ENCODE measurements at places on chromosomes 1 and 21. TPM values are rescaled to one million over a fixed set of nuclear protein-coding genes. Genes with fewer than 3 reads are reported as not detected.

Gene TCP10L
- polyA plus RNA-seq, result 1.00 TPM

DNA sequence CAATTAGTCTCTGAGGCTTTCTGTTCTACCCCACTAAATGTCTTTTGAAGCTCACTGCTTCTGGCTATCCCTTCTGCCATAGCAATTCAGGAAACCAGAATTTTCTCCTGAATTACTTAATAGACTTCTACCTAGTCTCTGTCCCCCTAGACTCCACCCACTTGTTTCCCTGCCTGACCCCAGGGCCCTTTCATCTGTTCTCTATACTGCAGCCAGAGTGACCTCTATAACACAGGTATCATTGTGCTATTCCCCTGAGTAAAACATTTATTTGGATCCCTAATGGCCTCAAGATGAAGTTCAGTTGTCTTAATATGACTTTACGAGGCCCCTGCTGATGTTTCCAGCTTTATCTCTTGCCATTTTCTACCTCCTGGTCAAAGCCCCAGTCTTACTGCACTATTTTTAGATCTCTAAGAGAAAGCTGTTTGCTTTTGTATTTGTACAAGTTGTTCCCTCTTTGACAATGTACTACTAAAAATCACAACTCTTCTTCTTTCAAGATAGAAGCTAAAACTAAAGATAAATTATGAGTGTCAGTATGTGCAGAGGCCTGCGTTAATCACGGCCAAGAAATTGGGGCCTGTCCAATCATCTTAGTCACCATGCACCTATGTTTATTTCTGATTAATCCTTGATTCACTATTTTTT is 54.5 kb downstream of the ATP1B1 start:
- no peaks in the 10 kb centered on the region for H3K4me1 ChIP-seq
- no peak overlapping the region for H3K27ac ChIP-seq
- peaks cover 8% of the 10 kb centered on the region for H3K36me3 ChIP-seq
- H3K27me3 ChIP-seq, result no peaks in the 10 kb centered on the region
- no peak overlapping the region for H3K4me3 ChIP-seq
- no peak for DNase-seq

DNA sequence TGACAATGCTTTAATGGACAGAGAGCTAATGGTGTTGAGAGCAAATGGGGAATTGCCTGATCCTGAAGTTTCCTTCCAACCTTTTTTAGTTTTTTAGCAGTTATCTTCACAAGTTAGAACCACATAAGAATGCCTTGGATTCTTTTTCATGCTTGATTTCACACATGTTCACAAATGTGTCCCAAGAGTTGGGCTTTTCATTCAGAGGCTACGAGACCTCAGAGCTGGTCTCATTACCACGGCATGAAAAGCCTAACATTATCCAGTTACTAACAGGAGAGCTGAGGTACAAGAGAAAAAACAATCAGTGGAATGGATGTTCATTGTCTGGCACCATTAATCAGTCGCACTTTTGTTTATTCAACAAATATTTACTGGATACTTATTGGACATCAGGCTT is 340.6 kb downstream of the ZNF326 start:
- no peak overlapping the region for H3K4me3 ChIP-seq
- DNase-seq, result no peak
- no peak overlapping the region for H3K27ac ChIP-seq
- H3K4me1 ChIP-seq, result no peaks in the 10 kb centered on the region
- no peaks in the 10 kb centered on the region for H3K36me3 ChIP-seq
- no peaks in the 10 kb centered on the region for H3K27me3 ChIP-seq

Gene HAO2
- not detected for polyA plus RNA-seq

- H3K36me3 ChIP-seq, result no peaks in the 10 kb centered on the region
- no peak for DNase-seq
- H3K27ac ChIP-seq, result no peak overlapping the region
- no peaks in the 10 kb centered on the region for H3K4me1 ChIP-seq
- no peaks in the 10 kb centered on the region for H3K27me3 ChIP-seq
Observed at GRCh38 chr1:227919906-227920305, 27.8 kb downstream of the WNT9A start.

GRCh38 chr1:95257758-95258157 is 23.7 kb downstream of the RWDD3 start:
- peaks cover 7% of the 10 kb centered on the region for H3K27me3 ChIP-seq
- H3K36me3 ChIP-seq, result peaks cover 8% of the 10 kb centered on the region
- no peak for DNase-seq
- no peak overlapping the region for H3K27ac ChIP-seq
- no peak overlapping the region for H3K4me3 ChIP-seq
- peaks cover under 1% of the 10 kb centered on the region for H3K4me1 ChIP-seq

DNA sequence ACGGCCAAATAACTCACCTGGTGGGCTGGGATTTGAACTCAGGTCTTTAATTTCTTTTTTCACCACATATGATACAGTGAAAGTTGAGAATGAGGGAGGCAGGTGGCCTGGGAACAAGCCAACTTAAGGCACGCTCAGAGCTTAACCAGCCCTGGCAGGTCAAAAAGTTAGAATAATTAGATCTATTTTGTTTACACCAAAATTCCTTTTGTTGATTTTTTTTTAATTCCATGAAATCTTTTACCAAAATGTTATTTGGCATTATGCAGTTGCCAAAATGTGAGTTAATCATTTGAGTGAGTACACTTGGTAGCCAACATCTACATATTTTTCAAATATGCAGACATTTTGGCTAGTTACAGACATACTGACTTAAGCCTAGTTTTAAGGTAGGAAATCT is 36.8 kb downstream of the LHX8 start:
- H3K27me3 ChIP-seq, result no peaks in the 10 kb centered on the region
- DNase-seq, result no peak
- H3K4me3 ChIP-seq, result no peak overlapping the region
- H3K4me1 ChIP-seq, result no peaks in the 10 kb centered on the region
- no peak overlapping the region for H3K27ac ChIP-seq

Gene NEXN
- polyA plus RNA-seq, result 1.6 TPM

GRCh38 chr1:234699795-234700665 is 90.1 kb upstream of the IRF2BP2 start:
- H3K4me1 ChIP-seq, result no peaks in the 10 kb centered on the region
- H3K4me3 ChIP-seq, result no peak overlapping the region
- H3K36me3 ChIP-seq, result no peaks in the 10 kb centered on the region
- H3K27me3 ChIP-seq, result no peaks in the 10 kb centered on the region

Gene B4GALT2
- polyA plus RNA-seq, result 1.6 TPM

DNA sequence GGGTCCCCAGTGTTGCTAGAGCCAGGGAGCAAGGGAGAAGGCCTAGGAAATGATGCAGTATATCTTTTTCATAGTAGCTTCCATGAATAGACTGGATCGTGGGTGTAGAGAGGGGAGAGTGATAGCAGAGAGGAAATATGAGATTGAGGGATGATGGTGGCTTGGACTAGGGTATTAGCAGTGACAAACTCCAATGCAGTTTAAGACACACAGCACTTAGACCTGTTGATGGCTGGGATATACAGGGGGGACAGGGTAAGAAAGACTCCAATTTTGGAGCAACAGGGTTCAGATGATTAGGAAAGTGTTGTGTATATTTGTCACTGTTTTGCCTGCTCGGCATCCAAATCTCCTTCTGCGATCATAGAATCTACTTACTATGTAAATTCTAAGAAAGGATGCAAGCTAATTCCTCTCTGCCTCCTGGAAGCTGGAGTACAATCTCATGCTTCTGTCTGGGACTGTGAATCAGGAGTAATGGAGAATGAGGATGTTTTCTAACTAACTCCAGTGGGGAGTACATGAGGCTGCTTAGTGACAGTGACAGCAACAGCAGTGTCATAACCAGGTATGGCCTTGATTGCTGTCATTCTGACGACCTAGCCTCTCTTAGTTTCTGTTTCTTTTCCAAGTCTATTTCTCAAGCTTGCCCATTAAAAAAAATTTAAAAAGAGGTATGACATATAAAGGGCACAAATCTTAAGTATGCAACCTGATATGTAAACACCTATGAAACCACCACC is 47.5 kb downstream of the SYDE2 start:
- no peak for DNase-seq
- no peaks in the 10 kb centered on the region for H3K27me3 ChIP-seq
- H3K4me3 ChIP-seq, result no peak overlapping the region
- peak overlapping the region; percentile 36 for H3K27ac ChIP-seq
- no peaks in the 10 kb centered on the region for H3K36me3 ChIP-seq
- no peaks in the 10 kb centered on the region for H3K4me1 ChIP-seq

- H3K36me3 ChIP-seq, result no peaks in the 10 kb centered on the region
- no peaks in the 10 kb centered on the region for H3K27me3 ChIP-seq
- H3K27ac ChIP-seq, result no peak overlapping the region
- DNase-seq, result no peak
Observed at GRCh38 chr1:215188302-215188950, 105.9 kb downstream of the KCNK2 start.

- no peaks in the 10 kb centered on the region for H3K27me3 ChIP-seq
- H3K4me1 ChIP-seq, result no peaks in the 10 kb centered on the region
- no peaks in the 10 kb centered on the region for H3K36me3 ChIP-seq
- DNase-seq, result no peak
Observed at GRCh38 chr1:95415146-95415545, 181.1 kb downstream of the RWDD3 start.

Data from naive B cell (primary cell).